Heart right ventricle (tissue), 16 donors: ENCODE measurements at places on chromosomes 11 and 22. TPM values are rescaled to one million over a fixed set of nuclear protein-coding genes. Genes with fewer than 3 reads are reported as not detected.

PRG3 gene
- total RNA-seq: not detected

CASP12 gene
- not detected for total RNA-seq

SPA17 gene
- total RNA-seq: 0.62 TPM

MPPED2 gene
- total RNA-seq: 10.4 TPM

TMA7B gene
- total RNA-seq: not detected

OR5A2 gene
- total RNA-seq: not detected

GP1BB gene
- total RNA-seq: not detected

MS4A12 gene
- total RNA-seq: not detected

SLC22A6 gene
- total RNA-seq: not detected

CYB5R3 gene
- 370 TPM for total RNA-seq

TMEM121B gene
- total RNA-seq: 2.2 TPM

GRCh38 chr22:37154925-37155712, 5.4 kb upstream of the IL2RB start:
- no peak overlapping the region for H3K4me3 ChIP-seq
- H3K27ac ChIP-seq: no peak overlapping the region
- no peaks in the 10 kb centered on the region for H3K4me1 ChIP-seq
- peaks cover 16% of the 10 kb centered on the region for H3K27me3 ChIP-seq

DNA sequence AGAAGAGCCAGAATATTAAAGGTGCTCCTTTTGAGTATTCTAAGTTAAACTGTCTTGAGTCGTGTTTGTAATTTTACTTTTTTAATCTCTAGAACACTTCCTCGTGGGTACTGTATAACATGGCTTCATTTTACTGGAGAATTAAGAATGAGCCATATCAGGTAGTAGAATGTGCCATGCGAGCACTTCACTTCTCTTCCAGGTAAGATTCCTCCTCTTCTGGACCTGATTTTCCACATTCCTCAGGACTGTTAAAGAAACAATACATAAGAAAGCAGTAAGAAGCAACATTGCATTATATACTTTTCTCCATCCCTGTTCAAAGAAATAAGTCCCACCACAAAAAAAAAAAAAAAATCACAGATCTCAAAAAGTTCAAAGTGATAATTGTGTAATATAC, 37.9 kb downstream of the TTC17 start:
- H3K27ac ChIP-seq: no peak overlapping the region
- no peaks in the 10 kb centered on the region for H3K4me1 ChIP-seq

DNA sequence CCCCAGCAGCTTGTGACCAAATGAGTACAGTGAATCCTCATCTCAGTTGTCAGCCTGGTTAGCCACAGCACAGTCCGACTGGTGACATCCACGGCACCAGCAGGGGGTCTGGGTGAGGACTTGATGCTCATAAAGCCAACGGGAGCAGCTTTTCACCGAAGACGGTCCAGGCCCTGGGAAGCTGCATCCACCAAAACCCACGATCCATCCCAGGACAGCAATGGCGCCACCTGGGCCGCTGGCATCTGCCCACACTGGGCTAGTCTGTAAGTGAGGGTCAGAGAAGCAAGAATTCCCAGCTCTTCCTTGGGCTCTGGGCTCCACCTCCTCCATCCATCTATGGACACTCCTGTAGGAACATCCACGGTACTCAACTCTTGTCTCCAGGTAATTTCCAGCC, 25.1 kb upstream of the FXYD6 start:
- no peaks in the 10 kb centered on the region for H3K36me3 ChIP-seq
- H3K27ac ChIP-seq: no peak overlapping the region
- H3K27me3 ChIP-seq: no peaks in the 10 kb centered on the region
- H3K4me3 ChIP-seq: no peak overlapping the region
- no peaks in the 10 kb centered on the region for H3K4me1 ChIP-seq

- H3K4me3 ChIP-seq: no peak overlapping the region
- H3K36me3 ChIP-seq: no peaks in the 10 kb centered on the region
- DNase-seq: peak; percentile 65
- H3K27ac ChIP-seq: peak overlapping the region; percentile 93
- no peaks in the 10 kb centered on the region for H3K27me3 ChIP-seq
Observed at GRCh38 chr11:2825889-2826678, 59.5 kb downstream of the CDKN1C start.

DNA sequence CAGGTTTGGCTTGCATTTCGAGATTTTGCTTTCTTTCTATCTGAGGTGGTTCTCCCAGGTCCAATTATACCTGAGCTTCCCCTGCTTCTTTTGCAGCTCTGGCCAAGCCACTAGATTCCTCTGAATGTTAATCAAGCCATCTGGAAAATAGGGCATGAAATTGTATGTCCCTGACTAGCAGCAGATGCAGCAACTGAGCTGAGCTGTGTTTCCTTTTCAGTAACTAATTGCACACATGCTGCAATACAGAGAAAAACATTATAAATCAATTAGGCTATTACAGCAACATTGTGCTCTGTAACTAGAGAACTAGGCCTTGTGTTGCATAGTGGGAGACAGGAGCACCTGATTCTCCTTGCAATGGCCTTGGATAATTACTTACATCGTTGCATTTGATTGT, 408.3 kb downstream of the ETS1 start:
- no peaks in the 10 kb centered on the region for H3K27me3 ChIP-seq
- H3K4me3 ChIP-seq: no peak overlapping the region
- no peak for DNase-seq
- no peak overlapping the region for H3K27ac ChIP-seq
- H3K36me3 ChIP-seq: no peaks in the 10 kb centered on the region
- peaks cover 3% of the 10 kb centered on the region for H3K4me1 ChIP-seq

DNA sequence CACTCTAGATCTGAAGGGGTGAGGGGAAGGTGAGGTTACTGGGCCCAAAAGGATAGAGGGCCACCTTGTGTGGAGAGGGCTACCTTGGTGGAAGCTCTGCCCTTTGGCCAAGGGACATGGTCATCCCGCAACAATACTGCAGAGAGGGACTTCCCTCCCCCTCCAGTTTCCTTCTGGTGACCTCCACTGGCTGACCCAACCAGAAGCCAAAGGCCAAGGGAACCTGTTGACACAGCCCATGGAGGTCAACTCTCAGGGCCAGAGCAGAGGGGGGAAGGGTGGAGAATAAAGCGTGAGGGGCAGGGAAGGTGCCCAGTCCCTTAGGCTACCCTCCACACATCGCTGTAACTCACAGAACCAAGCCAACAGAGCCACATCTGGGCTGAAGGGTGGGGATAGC, 15.0 kb upstream of the RHOD start:
- DNase-seq: no peak
- no peak overlapping the region for H3K4me3 ChIP-seq
- no peaks in the 10 kb centered on the region for H3K27me3 ChIP-seq
- H3K27ac ChIP-seq: no peak overlapping the region
- H3K4me1 ChIP-seq: no peaks in the 10 kb centered on the region

DNA sequence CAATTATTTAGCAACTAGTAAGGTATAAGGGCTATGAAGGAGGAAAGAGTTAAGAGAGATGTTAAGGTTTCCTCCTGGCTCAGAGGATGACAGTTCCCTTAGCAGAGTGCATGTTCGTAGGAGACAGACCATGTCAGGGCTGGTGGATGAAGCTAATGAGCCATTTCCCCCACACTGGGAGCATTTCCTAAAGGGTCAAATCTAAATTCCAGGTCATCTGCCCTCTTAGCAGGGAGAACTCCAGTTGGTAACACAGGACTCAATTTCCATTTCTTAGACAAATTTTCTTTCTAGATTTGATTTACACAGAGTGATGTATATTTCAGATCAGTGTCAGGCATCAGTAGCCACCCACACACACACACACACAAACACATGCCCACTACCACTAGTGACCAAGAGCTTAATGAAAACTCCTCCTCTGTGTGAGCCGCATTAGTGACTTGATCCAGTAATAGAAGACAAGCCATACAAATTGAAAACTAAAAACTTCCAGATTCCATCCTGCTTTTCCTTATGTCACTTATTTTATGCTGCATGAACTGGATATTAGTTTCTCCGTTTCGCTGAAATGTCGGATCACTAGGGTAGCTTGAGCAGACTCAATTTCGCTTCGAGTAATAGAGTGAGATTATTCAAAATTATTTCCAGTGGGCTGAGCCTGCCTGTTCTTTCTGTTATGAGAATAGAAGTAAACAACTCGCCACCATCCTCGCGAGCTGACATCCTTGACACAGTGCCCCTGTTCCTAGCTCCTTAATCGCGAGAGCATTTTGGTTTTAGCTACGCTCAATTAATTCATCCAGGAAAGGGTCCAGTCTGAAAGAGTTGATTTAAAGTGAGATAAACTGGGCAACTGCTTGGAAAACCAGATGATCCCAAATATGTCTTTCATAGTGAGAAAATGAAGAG, 582.6 kb downstream of the SOX6 start:
- H3K36me3 ChIP-seq: no peaks in the 10 kb centered on the region
- H3K27me3 ChIP-seq: no peaks in the 10 kb centered on the region
- H3K27ac ChIP-seq: peak overlapping the region; percentile 78
- no peak for DNase-seq
- H3K4me1 ChIP-seq: peaks cover 6% of the 10 kb centered on the region
- H3K4me3 ChIP-seq: no peak overlapping the region

GRCh38 chr11:31127290-31127689, 242.2 kb downstream of the DCDC1 start:
- no peak for DNase-seq
- no peak overlapping the region for H3K27ac ChIP-seq
- no peaks in the 10 kb centered on the region for H3K4me1 ChIP-seq
- no peaks in the 10 kb centered on the region for H3K27me3 ChIP-seq
- no peak overlapping the region for H3K4me3 ChIP-seq

GRCh38 chr11:118544647-118545010, 13.6 kb downstream of the TMEM25 start:
- no peaks in the 10 kb centered on the region for H3K27me3 ChIP-seq
- H3K36me3 ChIP-seq: peaks cover 90% of the 10 kb centered on the region
- no peaks in the 10 kb centered on the region for H3K4me1 ChIP-seq
- H3K27ac ChIP-seq: no peak overlapping the region
- no peak for DNase-seq

- DNase-seq: peak; percentile 75
- peaks cover 30% of the 10 kb centered on the region for H3K4me1 ChIP-seq
- H3K27me3 ChIP-seq: peaks cover 12% of the 10 kb centered on the region
- peak overlapping the region; percentile 98 for H3K27ac ChIP-seq
- H3K36me3 ChIP-seq: no peaks in the 10 kb centered on the region
Observed at GRCh38 chr11:64305691-64306562, 603 bp downstream of the ESRRA start.

DNA sequence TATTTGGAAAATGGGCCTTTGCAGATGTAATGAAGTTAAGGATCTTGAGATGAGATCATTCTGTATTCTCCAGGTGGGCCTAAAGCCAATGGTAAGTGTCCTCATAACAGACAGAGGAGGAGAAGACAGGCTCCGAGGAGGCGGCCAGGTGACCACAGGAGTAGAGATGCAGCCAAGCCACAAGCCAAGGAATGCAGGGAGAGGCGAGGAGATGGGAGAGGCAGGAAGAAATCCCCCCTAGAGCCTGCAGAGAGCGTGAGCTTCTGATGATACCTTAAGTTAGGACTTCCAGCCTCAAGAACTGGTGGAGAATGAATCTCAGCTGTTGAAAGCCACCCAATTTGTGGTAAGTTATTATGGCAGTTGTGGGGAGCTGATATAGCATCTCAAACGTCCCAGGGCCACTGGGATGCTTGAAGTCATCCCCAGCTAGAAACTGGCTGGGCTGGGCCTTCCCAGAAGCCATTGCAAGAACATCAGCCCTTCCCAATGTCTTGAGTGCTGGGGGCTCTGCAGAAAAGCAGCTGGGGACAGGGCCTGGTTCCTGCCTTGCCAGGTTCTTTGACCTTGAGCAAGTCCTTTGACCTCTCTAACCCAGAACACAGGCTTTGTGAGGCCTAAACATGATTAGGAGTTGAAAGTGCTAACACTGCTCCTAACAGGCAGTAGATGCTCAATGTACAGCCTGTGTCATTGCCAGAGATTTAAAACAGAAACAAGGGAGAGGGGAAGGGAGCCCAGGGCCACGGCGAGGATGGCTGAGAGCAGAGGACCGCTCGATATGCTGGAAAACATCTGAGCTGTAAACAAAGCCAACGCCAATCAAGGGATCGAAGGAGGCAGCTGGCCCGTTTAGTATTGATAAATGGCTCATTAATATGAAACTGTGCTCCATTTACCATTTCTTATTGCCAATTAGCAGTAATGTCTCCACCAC, 632.3 kb downstream of the TBC1D22A start:
- H3K27ac ChIP-seq: no peak overlapping the region
- H3K36me3 ChIP-seq: no peaks in the 10 kb centered on the region
- H3K27me3 ChIP-seq: peaks cover 5% of the 10 kb centered on the region
- H3K4me1 ChIP-seq: no peaks in the 10 kb centered on the region
- no peak overlapping the region for H3K4me3 ChIP-seq

- peaks cover 14% of the 10 kb centered on the region for H3K27me3 ChIP-seq
- DNase-seq: no peak
- H3K4me3 ChIP-seq: no peak overlapping the region
- H3K27ac ChIP-seq: no peak overlapping the region
- H3K4me1 ChIP-seq: no peaks in the 10 kb centered on the region
Observed at GRCh38 chr11:57180964-57181363, 789 bp upstream of the LRRC55 start.

DNA sequence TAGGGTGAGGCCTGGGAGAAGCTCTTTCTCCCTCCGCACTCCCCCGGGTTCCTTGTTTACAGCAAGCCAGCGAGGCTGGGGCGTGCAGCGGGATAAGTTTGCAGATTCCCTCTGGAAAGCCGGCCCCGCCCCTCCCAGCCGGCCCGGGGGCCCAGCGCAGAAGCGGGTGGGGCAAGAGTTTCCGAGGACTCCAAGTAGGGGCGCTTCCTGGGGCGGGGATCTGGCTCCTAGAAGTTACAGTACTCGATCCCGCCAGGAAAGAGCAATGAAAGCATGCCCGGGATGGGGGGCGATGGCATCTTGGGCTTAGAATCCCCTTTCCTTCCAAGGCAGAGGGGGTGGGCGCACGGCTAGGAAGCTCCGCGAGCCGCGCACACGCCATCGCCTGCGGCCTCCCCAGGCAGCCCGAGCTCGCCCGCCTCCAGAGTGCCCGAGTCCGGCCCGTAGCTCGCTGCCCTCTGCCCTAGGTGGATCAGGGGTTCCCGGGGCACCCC, 385 bp downstream of the TST start:
- no peaks in the 10 kb centered on the region for H3K36me3 ChIP-seq
- H3K4me1 ChIP-seq: peaks cover 52% of the 10 kb centered on the region
- DNase-seq: peak; percentile 78
- H3K27ac ChIP-seq: peak overlapping the region; percentile 96
- H3K27me3 ChIP-seq: no peaks in the 10 kb centered on the region
- H3K4me3 ChIP-seq: peak overlapping the region; percentile 84

DNA sequence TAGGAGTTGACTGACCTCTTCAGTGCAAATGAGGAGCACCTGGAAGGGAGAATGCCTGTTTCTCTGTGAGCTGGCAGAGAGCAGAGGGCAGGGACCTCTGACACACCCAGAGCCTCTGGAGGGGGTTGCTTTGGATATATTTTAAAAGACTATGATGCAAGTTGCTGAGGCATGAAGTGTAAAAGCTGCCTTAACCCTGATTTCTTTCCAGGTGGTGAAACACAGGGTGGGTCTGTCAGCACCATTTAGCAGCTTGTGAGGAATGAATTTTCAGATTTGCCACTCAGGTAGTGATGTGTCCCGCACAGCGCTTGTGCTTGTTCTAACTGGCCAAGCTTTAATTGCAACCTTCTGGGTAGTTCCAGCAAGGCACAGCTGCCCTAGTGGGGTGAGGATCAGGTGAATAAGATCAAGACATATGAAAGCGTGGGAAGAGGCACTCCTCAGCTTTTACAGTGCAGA, 90.2 kb downstream of the SWAP70 start:
- peaks cover 16% of the 10 kb centered on the region for H3K4me1 ChIP-seq
- H3K27ac ChIP-seq: no peak overlapping the region
- H3K36me3 ChIP-seq: peaks cover 5% of the 10 kb centered on the region
